ENCODE measurements at places on chromosomes 2 and 18. TPM values are rescaled to one million over a fixed set of nuclear protein-coding genes. Genes with fewer than 3 reads are reported as not detected.

GRCh38 chr2:200470230-200470629, 39.6 kb downstream of the KCTD18 start:
- peak; percentile 45 for DNase-seq

The HOXD3 gene
- not detected for total RNA-seq

The UCN gene
- total RNA-seq, result 6.7 TPM

DNA sequence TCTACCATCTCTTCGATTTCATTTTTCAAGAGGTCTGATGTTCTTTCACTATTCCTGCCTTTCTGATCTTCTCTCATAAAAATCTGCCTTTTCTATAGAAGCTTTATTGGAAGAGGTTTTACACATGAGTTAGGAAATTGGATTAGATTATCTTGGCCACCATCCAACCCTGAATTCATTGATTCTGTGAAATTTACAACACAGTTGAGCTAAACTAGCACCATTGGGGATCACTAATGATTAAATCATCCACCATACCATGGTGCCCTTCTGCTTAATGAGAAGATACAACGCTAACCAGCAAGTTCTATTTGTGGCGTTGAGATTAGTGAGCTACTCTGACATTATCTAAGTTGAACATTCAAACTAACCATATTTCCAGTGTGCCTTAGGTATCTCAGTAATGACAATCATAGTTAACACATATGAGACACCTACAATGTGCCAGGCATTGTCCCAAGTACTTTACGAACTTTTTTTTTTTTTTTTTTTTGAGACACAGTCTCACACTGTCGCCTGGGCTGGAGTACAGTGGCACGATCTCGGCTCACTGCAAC, 17.3 kb upstream of the LBH start:
- no peak for DNase-seq

Data from stomach (tissue), 19 donors.